Karpas-422 (cell line): ENCODE measurements at places on chromosomes 13 and 19.

GRCh38 chr13:64551755-64552154, 2678.4 kb downstream of the PCDH9 start:
- DNase-seq = no peak

- DNase-seq = peak; percentile 42
These were observed 859.0 kb upstream of the SLITRK1 start for GRCh38 chr13:84741253-84741652.

DNA sequence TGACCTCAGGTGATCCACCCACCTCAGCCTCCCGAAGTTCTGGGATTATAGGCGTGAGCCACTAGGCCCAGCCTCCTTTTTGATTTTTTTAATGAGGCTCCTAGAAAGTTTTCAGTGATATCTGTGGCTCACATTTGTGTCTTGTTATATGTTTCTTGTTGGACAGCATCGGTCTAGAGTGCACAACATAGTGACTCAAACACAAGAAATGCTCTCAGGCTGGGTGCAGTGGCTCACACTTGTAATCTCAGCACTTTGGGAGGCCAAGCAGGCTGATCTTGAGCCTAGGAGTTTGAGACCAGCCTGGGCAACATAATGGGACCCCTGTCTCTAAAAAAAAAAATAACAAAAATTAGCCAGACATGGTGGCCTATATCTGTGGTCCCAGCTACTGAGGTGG, 8.2 kb downstream of the PHF11 start:
- no peak for DNase-seq

GRCh38 chr13:75628801-75629200, 7.3 kb upstream of the LMO7 start:
- no peak for DNase-seq

DNA sequence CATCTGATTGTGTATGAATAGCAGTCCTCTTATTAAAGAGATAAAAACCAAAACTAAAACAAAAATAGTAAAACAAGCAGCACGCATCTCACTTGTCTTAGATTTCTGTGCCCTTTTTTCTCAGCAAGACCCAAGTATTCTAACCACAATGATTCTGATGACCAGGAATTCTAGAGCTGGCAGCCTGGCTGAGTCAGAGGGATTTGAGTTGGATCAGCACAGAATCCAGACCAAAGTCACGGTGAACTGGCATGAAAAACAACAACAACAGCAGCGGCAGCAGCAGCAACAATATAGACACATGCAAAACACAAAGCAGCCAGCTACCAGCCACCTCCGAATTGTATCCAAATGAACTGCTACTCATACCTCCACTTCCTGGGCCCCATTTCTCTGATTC, 360.5 kb downstream of the KCNRG start:
- DNase-seq = peak; percentile 61

- DNase-seq = no peak
These were observed 23.0 kb downstream of the PPP1R37 start for GRCh38 chr19:45115809-45116615.
